ENCODE measurements at places on chromosomes 1 and 21.

DNA sequence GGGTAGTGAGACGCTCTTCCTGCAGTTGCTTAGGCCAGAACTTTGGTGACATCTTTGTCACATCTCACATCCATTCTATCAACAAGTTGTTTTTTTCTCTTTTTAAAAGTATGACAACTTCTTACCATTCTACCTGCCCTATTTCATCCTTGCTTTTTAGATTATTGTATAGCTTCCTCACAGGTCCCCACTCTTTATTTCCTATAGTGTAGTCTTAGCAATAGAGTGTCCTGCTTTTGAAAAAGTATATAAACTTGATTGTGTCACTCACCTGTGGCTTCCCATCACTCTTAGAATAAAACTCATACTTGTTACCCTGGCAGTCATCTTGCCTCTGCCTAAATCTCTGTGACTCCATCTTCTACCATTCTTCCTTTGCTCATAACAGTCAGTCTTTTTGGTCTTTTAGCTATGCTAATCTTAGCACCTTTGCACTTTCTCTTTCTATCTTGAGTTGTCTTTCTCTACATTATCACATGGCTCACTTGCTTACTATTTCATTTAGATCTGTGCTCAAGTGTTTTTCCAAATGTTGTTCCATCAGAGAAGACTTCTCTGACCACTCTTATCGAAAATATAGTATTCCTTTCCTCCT, 9.5 kb downstream of the CDC73 start:
- DNase-seq: no peak

GRCh38 chr1:113205980-113206766, 133.2 kb downstream of the LRIG2 start:
- no peak for DNase-seq

DNA sequence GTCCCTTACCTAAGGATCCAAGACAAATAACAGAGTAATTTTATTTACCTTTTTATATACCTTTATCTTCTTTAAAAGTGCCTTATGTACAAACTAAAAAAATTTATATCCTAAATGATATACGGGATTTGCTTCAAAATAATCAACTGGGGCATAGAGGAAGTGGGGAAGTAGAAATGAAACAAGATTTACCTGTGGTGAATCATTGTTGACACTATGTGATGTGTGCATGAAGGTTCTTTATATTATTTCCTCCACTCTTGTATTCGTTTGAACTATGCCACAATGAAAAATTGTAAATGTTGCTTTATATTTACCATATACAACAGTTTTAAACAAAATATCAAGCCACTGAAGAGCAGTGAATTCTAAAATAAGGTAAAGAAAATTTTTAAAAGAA, 13.0 kb downstream of the RGS7 start:
- no peak for DNase-seq

DNA sequence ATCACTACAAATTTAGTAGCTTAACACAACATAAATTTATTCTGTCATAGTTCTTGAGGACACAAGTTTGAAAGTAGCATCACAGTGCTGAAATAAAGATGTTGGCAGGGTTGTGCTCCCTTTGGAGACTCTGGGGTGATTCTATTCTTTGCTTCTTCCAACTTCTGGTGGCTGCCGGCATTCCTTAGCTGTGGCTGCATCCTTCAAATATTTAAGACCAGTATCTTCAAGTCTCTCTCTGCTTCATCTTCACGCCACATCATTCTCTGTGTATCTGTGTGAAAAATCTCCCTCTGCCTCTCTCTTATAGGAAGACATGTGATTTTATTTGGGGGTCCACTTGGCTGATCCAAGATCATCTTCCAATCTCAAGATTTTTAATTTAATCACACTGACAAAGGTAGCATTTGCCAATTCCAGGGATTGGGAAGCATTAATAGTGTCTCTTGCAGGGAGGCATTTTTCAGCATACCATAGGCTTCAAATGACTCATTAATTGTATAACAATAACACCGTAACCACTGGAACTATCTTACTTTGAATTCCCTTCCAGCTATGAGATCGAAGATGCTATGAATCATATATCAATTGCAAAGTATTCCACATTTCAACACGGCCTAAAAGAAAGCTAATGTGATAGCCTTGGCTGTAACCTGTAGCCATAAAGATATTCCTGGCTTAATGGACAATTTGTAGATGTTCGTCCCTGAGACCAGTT, 74.6 kb downstream of the DPT start:
- no peak for DNase-seq

DNA sequence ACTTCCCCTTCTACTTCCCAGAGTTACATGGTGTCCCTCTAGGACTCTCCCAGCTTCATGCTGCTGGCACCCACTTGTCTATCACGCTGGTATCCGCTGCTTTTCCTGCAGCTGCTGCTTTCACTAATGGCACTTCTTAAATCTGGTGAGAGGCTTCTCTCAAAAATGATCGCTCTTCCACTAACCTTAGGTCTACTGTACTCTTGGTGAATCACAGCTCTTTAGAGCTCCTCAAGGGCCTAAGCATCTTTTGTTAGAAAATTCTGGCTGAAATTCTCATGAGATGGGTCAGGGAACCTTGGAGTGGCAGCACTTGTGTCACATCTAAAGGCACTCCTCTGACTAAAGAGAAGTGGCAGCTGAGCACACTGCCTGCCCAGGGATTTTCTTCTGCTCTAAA, 32.1 kb downstream of the ZMYND12 start:
- DNase-seq: no peak

DNA sequence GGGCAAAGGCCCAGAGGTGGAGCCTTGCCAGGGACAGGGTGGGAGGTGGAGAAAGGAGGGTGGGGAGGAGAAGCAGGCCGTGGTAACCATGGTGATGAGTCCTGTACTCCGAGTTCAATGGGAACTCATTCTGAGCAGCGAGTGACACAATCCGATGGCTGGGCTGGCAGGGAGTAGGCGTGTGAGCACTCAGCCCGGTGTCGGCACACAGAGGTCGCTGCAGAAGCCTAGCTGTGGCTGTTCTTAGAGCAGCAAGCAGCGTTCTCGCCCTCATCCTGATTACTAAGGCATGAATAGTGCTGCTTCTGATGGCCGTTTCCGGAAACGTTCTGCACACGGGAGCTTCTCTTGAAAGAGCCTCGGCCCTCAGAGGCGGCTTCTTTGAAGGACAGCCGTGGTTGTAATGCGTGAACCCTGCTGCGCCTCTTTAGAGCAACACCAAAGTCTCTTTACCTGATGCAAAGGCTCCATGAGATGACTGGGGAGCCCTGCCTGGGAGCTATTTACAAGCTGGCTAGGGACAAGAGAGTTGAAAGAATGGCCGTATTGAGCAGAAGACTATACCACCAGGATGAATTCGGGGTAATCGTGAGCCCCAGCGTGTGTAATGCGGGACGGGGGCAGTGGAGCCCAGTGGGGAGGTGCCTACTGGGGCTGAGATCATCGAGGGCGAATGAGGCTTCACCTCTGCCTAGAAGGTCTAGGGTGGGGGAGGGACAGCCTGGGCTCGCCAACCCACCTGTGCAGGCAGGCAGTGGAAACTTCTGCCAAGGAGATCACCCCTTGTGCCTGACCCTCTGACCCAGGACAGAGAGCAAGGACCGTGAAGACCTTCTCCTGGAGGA, 72.8 kb upstream of the PAX7 start:
- DNase-seq: no peak

DNA sequence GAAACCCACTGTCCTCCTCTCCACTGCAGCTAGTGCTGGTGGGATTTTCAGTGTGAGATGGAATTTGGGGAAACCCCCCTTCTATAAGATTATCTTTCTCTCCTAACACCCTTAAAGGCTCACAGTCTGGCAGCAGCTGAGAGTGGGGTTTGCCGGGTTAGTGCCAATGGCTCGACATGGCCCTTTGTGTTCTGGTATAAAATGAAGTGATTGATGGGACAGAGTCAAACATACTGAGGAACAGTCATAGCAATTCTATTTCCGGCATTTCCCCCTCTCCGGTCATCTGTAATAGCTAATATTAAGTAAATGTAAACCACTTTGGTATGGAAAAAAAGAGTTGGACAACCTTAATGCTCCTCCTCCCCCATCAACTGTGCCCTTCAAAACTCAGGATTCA, 37.6 kb downstream of the TFF3 start:
- no peak for DNase-seq

- no peak for DNase-seq
Observed at GRCh38 chr1:197638316-197638715, 137.0 kb downstream of the DENND1B start.

DNA sequence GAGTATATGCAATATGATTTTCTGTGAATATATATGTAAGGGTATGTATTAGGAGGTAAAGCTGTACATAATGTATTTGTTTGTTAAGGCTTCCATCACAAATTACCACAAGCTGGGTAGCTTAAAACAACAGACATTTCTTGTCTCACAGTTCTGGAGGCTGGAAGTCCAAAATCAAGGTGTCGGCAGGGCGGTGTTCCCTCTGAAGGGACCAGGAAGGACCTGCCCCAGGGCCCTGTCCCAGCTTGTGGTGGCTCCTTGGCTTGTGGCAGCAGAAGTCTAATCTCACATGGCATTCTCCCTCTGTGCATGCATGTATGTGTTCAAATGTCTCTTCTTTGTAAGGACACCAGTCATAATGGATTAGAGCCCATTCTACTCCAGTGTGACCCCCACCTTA, 17.1 kb downstream of the TRIM67 start:
- no peak for DNase-seq

DNA sequence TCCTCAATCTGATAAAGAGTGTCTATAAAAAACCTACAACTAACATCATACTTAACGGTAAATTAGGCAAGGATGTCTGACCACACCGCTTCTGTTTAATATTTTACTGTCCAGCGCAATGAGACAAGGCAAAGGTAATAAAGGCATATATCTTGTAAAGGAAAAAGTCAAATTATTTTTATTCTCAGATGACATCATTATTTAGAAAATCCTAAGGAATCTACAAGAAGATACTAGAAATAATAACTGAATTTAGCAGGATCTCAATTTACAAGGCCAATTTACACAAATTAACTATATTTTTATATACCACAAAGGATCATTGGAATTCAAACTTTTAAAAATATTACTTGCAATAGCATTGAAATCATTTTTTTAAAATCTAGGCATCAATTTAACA, 29.4 kb downstream of the GJA4 start:
- DNase-seq: no peak

GRCh38 chr1:78143152-78143551, 97.4 kb downstream of the GIPC2 start:
- no peak for DNase-seq

GRCh38 chr1:230392920-230393521, 33.1 kb downstream of the PGBD5 start:
- DNase-seq: no peak

DNA sequence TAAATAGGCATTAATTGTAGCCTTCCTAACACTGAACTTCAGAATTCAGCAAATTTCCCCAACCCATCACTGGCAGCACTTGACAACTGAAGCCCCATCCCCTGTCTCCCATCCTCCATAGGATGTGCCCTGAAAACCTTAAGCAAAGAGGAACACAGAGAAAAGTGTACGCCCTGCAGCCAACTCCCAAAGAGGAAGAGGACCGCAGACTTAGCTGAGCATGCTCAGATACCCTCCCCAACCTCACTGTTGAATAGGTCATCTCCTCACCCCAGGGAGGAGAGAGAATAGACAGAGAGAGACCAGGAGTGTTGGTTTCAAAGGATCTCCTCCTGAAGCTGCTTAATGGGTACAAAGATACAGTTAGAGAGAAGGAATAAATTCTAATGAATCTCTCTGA, 50.5 kb downstream of the CD2 start:
- no peak for DNase-seq

- DNase-seq: no peak
Observed at GRCh38 chr1:33030575-33030974, 6.1 kb downstream of the AK2 start.

DNA sequence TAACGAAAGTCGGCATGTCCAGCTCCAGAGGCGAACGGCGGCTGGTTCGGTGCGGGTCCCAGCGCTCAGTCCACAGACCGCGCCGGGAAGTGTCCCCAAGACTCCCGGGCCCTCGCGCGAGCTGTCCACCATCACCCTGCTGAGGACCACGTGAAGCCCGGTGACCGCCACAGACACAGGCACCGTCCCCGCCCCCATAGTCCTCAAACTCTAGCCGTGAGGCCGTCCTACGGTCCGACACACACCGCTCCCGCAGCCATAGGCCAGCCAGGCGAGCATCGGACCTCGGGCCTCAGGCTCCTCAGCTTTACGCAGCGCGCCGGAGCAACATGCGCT, 535 bp downstream of the SETD4 start:
- no peak for DNase-seq
